Osteoblast (primary cell): ENCODE measurements at places on chromosomes 2 and 18. TPM values are rescaled to one million over a fixed set of nuclear protein-coding genes. Genes with fewer than 3 reads are reported as not detected.
A peak's percentile ranks its signal among the peaks of the same experiment; 100 is the strongest.

GRCh38 chr18:45670281-45670962, 53.6 kb upstream of the SLC14A1 start:
- no peaks in the 10 kb centered on the region for H3K36me3 ChIP-seq
- H3K27ac ChIP-seq, result peak overlapping the region; percentile 67
- no peaks in the 10 kb centered on the region for H3K27me3 ChIP-seq
- peaks cover 20% of the 10 kb centered on the region for H3K4me1 ChIP-seq

DNA sequence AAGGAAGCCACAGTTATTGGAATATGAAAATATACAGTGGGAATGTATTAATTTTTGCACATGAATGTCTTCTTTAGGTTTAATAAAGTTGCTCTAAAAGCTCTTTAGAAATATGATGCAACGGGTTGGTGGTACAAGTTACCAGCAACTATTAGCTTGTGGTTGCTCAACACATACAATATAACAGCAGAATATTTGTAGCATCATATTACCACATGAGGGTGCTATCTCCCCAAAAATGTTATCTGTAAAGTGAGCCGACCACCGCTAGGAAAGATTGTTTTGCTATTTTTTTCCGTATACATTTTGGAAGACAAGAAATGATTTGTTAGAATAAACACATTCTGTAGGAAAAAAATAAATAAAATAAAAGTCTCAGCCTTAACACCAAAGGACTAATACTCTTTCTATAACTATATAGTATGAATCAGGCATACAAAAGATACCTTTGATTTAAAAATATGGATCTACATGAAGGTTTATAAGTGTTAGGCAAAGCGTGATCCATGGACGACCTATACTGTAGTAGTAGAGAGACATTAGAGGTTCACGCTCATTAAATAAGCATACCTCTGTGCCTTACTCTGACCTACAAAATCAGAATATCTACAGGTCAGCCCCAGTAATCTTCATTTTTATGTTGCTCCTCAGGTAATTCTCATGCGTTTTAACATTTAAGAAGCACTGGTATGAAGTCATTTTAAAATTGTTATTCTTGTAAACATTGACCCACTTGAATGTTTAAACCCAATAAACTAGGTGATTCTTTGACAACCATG, 1110.6 kb upstream of the ACVR2A start:
- H3K36me3 ChIP-seq, result no peaks in the 10 kb centered on the region
- DNase-seq, result peak; percentile 18
- no peak overlapping the region for H3K27ac ChIP-seq
- H3K4me1 ChIP-seq, result no peaks in the 10 kb centered on the region
- no peak overlapping the region for H3K4me3 ChIP-seq
- H3K27me3 ChIP-seq, result no peaks in the 10 kb centered on the region

DNA sequence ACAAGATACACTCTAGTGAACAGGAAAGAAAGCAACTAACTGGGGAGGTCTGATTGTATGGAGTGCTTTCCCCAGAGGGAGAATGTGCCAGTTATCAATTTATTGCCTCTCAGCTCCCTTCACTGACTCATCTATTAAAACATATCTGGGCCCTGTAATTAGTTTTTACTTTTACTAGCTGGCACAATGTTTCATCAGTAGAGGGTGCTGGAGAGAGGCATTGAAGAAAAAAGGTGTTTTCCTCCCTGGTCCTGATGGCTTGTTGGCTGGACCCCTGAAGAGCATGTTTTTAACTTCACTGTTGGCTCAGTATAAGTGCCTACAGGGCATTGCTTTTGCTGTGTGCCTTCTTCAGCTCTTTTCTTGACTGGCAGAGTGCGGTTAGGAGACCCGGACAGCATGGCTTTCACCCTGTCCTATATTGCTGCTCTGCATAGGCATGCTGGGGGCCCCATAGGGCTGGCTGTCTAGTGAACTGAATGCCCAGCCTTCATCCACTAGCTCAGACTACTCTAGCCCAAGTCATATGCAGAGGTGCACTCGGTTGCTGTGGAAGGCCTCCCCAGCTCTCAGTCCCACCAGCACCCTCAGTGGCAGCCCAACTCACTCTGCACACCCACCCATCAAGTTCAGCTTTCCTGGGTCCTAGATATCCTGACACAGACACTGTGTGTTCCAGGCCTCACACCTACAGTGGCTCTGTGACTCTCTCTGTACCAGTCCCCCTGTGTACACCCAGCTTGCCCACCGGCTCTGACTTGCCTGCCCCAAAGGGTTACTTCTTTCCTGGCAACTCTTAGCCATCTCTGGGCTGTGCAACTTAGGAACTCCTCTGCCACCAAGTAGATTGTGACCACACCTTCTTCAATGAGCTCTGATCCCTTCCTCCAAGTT, 62.3 kb upstream of the ACYP2 start:
- H3K27ac ChIP-seq, result peak overlapping the region; percentile 10
- H3K27me3 ChIP-seq, result no peaks in the 10 kb centered on the region
- no peak for DNase-seq
- no peaks in the 10 kb centered on the region for H3K36me3 ChIP-seq

DNA sequence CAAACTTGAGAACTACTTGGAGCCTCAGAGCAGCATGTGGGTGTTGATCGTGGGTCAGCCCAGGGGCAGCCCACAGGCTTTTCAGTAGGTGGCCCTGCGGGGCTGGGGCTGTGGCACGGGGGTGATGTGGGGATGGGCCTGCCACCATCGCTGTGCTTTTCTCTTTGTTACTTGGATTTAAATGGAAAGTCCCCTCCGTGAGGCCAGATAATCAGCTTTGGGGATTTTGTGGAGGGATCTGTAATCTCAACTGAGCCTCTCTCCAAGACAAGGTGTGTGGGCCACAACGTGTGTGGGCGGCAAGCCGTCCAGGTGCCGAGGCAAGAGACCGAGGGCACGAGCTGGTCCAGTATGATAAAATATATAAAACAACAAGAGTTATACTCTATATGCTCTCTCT, 16.7 kb downstream of the COLEC11 start:
- H3K4me1 ChIP-seq, result no peaks in the 10 kb centered on the region
- H3K27me3 ChIP-seq, result no peaks in the 10 kb centered on the region
- H3K4me3 ChIP-seq, result no peak overlapping the region
- H3K36me3 ChIP-seq, result no peaks in the 10 kb centered on the region

DNA sequence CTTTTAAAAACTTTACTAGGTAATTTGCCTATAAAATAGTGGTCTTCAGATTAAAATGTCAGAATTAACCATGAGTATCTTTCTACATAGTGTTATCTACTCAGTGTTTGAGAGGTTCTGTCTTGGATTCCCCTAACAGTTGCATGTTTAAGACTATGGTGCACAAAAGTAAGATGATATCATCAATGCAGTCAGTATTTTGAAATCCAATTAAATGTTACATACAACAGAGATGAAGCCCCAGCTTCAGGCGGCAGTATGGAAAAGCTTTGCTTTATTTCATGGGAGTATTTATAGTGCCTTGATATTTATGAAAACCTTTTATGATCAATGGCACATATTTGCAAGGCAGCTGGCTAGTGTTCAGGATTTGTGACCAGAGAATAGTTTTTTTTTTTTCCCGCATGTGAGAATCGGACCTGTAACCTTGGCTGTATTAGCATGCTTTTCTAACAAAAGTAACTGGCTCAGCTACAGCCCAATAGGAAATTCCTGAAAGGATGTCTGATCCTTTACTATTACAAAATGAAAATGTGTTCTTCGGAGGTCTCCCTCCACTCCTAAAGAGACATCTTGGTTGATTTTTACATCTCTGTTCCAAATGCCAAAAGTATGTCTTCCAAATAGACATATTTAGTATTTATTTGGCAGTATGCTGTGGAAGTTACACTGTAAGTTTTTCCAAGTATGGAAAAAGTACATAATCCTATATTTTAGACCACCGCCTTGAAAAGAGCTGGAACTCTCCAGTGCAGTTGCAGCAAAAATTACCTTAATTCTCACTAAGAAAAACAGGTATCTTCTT, 319.3 kb upstream of the UBE2E3 start:
- H3K27ac ChIP-seq, result no peak overlapping the region
- H3K4me3 ChIP-seq, result no peak overlapping the region
- no peak for DNase-seq
- H3K27me3 ChIP-seq, result no peaks in the 10 kb centered on the region

DNA sequence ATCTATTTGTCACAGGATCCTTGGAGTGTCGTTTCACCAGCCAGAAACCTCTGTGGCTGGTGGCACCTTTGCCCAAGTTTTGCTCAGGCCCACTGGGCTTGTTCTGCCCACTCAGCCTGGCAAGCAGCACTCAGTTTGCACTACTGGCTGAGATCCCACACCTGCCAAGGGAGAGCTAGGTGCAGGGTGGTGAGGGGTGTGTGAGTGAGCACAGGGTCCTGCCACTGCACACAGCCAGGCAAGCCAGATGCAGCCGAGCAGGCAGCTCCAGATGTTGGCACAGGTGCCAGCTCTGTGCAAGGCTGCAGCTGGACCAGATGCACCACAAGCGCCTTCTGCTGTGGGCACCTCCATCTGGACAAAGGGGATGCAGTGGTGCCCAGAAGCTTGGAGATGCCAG, 281.7 kb upstream of the UBE2E3 start:
- DNase-seq, result no peak
- no peak overlapping the region for H3K4me3 ChIP-seq
- no peak overlapping the region for H3K27ac ChIP-seq

RAPGEF4 gene
- total RNA-seq, result 0.36 and 0.59 TPM in 2 replicates

DNA sequence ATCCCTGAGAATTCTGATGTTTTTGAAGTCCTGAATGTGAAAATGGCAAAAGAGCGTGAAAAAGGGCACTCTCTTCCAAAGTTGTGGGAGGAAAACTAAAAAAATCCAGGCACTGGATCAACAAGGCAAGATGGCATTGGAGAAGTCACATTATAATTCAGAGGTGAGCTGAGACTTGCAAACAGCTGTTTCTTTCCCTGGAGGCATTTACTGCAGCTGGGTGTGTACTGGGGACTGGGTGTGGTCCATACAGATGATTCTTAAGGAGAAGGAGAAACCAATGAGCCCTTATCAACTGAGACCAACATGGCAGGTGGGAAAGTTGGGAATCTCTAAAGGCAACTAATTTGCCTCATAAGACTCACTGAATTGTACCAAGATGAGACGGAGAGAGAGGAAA, 313.9 kb downstream of the TRIB2 start:
- no peak overlapping the region for H3K4me3 ChIP-seq
- no peak for DNase-seq
- no peak overlapping the region for H3K27ac ChIP-seq
- no peaks in the 10 kb centered on the region for H3K27me3 ChIP-seq
- H3K36me3 ChIP-seq, result no peaks in the 10 kb centered on the region

SLC9A4 gene
- total RNA-seq, result not detected in 2 replicates

- no peaks in the 10 kb centered on the region for H3K36me3 ChIP-seq
- DNase-seq, result no peak
- H3K4me1 ChIP-seq, result no peaks in the 10 kb centered on the region
Measured at GRCh38 chr2:1257334-1257733, 155.9 kb upstream of the TPO start.

GRCh38 chr2:45992021-45992740, 305.0 kb upstream of the EPAS1 start:
- DNase-seq, result no peak
- H3K36me3 ChIP-seq, result no peaks in the 10 kb centered on the region
- H3K27me3 ChIP-seq, result no peaks in the 10 kb centered on the region

- no peak for DNase-seq
- H3K4me3 ChIP-seq, result no peak overlapping the region
- no peak overlapping the region for H3K27ac ChIP-seq
- H3K36me3 ChIP-seq, result no peaks in the 10 kb centered on the region
Measured at GRCh38 chr2:210199186-210199765, 26.0 kb downstream of the ACADL start.

DNA sequence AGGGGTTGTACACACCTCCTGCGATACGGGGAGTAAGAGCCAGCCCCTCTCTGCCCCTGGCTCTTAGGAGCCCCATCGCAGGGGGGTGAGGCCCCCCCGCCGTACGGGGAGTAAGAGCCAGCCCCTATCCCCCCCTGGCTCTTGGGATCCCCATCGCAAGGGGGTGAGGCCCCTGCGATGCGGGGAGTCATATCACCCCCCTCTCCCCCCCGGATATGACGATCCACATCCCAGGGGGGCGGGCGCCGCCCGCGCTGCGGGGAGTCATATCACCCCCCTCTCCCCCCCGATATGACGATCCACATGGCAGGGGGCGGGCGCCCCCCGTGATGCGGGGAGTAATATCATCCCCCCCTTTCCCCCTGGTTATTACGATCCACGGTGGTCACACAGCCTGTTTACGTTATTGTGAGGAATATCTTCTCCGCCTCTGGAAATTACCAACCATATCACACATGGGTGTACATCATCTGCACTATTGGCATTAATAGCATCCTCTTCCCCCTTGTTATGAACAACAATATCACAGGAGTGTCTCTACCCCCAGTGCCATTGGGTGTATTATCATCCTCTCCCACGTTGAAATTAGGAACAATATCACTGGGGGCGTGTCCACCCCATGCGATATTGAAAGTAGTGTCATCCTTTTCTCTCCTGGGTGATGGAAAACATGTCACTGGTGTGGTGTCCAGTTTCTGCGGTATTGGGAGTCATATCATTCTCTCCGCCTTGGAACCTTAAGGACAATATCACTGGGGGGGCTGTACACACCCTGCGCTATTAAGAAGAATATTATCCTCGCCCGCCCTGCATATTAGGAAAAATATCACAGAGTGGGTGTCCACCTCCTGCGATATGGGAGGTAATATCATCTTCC, 24.7 kb upstream of the NAGK start:
- no peaks in the 10 kb centered on the region for H3K36me3 ChIP-seq
- H3K27me3 ChIP-seq, result no peaks in the 10 kb centered on the region
- no peak overlapping the region for H3K27ac ChIP-seq
- DNase-seq, result no peak
- no peaks in the 10 kb centered on the region for H3K4me1 ChIP-seq

ANKRD62 gene
- not detected in 2 replicates for total RNA-seq

OSBPL6 gene
- 5.4 and 5.9 TPM in 2 replicates for total RNA-seq

DNA sequence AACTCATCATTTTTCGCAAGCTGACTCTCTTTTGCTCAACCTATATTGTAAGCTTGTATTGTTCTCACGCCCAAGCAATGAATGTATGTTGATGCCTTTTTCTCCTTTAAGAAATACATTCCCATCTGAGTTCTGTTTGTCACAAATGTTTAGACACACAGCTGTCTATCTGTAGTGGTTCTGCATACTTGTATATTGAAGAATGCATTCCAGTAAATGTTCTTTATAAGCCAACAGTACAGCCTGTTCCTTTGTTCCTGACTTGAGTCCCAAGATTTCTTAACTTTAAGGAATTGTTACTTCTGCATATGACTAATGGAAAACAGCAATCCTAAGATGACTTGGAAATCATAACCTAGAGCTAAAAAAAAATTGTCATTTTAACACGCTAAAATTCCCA, 849.1 kb upstream of the POU3F3 start:
- H3K27me3 ChIP-seq, result no peaks in the 10 kb centered on the region
- DNase-seq, result no peak
- no peaks in the 10 kb centered on the region for H3K4me1 ChIP-seq

RDH14 gene
- total RNA-seq, result 23.5 and 27.4 TPM in 2 replicates

CAPN14 gene
- total RNA-seq, result under 0.01 TPM in 2 replicates

ID2 gene
- total RNA-seq, result 139 and 168 TPM in 2 replicates

GRCh38 chr18:27750014-27750413, 426.9 kb downstream of the CDH2 start:
- no peaks in the 10 kb centered on the region for H3K27me3 ChIP-seq
- no peak overlapping the region for H3K4me3 ChIP-seq
- H3K27ac ChIP-seq, result no peak overlapping the region
- peak; percentile 71 for DNase-seq
- H3K36me3 ChIP-seq, result no peaks in the 10 kb centered on the region
